T-cell (primary cell): ENCODE measurements at places on chromosomes 4 and X.

DNA sequence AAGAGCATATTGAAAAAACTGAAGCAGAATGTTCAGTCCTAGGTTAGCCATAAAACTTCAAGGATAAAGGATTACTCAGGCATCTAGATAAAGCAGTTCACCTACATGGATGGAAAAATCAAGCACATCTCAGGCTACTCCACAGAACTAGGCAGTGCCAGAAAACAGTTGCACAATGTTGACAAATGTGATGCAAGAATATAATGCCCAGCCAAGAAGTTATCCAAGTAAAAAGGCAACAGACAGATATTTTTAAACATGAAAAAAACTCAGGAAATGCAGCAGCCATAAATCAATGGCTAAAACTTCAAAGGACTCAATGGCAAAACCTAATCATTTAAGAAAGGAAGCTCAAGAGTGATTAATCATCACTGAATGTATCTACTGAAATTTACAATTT lies 456.0 kb upstream of the FAM241A start:
- no peak for DNase-seq

DNA sequence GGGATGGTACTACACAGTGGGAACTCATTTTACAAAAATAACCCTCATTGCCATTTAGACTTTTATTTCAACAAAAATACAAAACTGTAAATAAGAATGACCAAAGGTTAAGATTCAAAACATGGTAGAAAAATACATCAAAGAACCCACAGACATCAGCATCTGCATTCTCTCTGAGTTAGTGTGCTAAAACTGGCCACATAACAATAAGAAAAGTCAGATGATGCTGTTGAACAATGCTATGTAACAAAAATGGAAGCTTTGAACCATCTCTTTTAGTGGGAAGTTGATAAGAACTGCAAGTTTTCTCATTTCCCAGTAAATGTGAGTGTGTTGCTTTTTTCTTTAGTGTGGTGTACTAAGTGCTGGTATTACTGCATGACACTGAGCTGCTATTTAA lies 888.4 kb upstream of the EPHA5 start:
- no peak for DNase-seq

DNA sequence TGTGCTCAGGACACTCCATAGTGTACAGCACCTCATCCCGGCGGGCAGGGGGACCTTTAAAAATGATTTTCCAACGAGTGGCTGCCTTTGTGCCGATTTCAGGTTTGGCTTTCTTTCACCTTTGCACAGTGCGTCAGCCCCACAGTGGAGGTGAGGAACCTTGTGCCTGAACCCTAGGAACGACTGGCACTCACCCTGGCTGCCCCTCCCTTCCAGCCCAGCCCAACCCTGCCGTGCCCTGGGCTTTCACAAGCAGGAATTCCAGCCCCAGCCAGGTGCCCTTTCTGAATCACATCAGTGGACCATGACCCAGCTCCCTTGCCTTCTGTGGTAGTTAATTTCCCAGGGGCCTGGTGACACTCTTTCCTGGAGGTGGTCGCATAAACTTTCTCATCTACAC lies 1.3 kb downstream of the TMEM164 start:
- no peak for DNase-seq

- no peak for DNase-seq
These were observed 23.7 kb downstream of the CC2D2A start for GRCh38 chr4:15493411-15493810.

DNA sequence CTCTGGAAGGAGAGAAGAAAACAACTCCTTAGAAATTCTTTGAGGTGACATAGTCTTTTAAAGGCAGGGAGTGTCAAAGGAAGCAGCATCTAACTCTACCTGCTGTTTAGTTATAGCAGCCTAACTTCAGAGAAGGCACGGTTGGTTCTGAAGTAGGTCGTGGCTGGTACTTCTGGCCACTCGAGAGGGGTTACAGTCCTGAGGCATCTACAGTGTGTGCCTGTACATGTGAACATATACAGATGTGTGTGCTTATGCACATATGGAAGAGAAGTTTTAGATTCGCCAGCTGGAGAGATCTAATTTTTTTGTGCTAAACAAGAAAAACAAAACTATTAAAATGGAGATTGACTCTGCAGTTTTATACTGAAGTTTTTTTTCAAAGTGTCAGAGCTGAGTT lies 52.7 kb downstream of the GATB start:
- DNase-seq = no peak
